MV-4-11 (cell line): ENCODE measurements at places on chromosomes 4 and X.

- no peak for DNase-seq
Measured at GRCh38 chrX:86981326-86981879, 536.2 kb upstream of the KLHL4 start.

DNA sequence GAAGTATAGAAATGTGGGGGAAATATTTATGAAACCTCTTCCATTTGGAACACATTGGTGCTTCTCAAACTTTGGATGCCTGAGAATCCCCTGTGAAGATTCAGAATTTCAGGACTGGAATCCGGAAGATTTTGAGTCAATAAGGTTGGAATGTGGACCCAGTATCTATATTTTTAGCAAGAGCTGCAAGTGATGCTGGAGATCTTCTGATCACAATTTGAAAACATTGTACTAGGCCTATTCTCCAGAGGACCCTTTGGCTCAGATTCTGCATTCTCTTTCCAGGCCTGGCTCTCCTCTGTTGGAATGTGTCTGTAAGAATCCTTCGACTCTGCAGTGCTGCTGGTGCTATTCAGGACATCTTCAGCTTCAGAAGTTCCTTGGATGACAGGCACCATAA is 2.4 kb upstream of the PKD2 start:
- DNase-seq = no peak

DNA sequence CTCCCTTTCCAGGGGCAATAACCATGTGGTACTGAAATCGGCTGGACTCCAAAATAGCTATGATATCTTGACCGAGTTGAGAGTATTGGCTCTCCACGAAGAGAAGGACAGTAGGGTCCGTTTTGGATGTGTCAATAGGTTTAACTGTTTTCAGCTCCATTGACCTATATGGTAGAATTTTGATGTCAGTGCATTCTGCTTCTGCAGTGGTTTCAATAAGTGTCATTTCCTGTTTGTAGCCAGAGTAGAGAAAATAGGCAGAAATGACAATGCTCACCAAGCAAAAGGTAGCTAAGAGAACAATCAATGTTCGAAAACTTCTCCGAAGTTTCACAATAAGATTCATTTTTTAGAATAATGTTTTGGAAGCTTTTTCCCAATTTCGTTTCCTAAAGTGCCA is 36.7 kb downstream of the NDST4 start:
- no peak for DNase-seq

DNA sequence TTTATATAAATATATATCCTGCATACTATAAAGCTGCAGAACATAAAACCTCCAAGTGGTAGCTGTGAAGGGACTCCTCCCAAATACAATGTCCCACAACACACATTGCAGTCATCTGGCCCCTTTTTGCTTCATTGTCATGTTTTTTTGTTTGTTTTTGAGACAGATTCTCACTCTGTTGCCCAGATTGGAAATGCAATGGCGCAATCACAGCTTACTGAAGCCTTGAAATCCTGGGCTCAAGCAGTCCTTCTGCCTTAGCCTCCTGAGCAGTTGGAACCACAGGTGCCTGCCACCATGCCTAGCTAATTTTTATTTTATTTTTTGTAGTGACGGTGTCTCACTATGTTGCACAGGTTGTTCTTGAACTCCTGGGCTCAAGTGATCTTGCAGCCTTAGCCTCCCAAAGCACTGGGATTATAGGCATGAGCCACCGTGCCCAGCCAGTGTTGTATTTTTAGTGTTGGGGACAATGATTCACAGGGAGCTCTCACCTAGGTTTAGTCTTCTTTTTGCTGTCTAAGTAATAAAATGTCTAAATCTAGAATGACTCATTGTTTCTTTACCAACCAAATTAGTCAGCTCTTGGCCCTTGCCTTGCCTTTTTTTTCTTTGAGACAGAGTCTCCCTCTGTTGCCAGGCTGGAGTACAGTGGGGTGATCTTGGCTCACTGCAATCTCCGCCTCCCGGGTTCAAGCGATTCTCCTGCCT is 24.0 kb upstream of the XIAP start:
- peak; percentile 66 for DNase-seq
